ENCODE measurements at places on chromosomes 6 and 20. TPM values are rescaled to one million over a fixed set of nuclear protein-coding genes. Genes with fewer than 3 reads are reported as not detected.

PGK2 gene
- not detected for total RNA-seq

- no peak for DNase-seq
Measured at GRCh38 chr6:115060581-115060980, 717.8 kb upstream of the HS3ST5 start.

DNA sequence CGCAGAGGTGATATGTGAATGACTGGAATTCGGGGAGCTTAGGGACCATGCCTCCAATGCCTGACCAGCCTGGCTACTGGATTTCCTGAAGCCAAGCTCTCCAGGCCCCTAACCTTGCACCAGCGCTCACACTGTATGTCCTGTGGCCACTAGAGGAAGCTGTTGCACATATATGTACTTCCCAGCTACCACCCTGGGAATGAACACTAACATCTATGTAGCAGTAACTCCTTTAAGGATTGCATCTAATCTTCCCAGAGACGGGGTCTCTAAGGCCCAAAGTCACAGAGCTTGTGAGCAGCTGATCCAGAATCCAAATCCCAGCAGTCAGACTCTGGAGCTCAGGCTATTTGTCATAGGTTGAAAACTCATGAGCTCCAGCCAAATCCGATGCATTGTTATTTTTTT is 20.4 kb upstream of the BPIFB1 start:
- DNase-seq = no peak

DPPA5 gene
- total RNA-seq = not detected

RING1 gene
- 38.1 TPM for total RNA-seq

LY6G6F gene
- total RNA-seq = not detected

DNA sequence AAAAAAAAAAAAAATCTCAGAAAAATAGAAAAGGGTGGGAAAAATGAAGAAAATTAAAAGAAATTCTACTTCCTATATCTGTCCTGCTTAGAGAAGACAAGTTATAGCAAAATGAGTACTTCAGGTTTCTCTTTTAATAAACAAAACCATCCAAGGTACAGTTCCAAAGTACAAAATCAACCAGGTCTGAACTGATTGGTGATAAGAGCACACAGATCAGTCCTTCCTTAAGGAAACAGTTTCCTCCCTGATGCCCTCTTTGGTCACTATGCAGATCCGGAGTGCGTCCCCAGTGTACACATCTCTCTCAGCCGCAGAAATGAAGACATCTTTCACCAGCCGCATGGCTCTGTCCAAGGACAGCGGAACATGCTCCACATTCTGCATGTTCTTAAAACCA is 18.1 kb downstream of the PSMB1 start:
- no peak for DNase-seq

Data from aorta (tissue), 5 donors.